Posterior cingulate gyrus (tissue), 11 donors: ENCODE measurements at places on chromosomes 1 and 21.
A peak's percentile ranks its signal among the peaks of the same experiment; 100 is the strongest.

GRCh38 chr1:182684116-182684828, at the start of gene RGS8:
Gene RGS8 (minus strand): TSS chr1:182684587. CDS start chr1:182669649, 14,938 bp downstream.
- DNase-seq: no peak

DNA sequence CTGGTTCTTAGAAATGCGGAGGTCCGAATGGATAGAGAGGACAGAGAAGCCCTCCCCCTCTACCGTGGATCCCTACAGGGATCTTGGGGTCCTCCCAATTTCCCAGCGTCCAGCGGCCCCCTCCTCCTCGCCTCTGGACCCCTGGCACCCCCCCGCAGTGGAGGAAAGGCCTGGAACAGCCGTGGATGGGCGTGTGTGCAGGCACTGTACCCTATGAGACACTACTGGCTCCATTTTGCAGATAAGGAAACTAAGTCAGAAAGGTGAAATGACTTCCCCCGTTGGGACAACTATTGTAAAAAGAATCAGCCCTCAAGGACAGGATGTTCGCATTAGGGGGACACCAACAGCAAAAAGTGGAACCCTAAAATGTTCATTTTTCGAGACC, 931 bp upstream of the CLSTN1 start:
- DNase-seq: no peak

DNA sequence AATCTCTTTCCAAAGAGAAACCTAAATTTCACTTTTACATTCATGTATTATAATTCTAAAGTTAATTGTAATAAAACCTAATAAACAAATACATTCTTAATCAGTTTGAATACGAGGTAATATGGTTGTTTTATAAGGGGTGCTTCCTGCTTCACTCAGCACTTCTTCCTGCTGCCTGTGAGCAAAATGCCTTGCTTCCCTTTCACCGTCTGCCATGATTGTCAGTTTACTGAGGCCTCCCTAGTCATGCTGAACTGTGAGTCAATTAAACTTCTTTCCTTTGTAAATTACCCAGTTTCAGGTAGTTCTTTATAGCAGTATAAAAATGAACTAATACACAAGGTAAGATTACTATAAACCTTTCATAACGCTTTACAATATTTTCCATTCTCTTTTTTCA, 491.1 kb upstream of the LRRC7 start:
- no peak for DNase-seq

- no peak for DNase-seq
Observed at GRCh38 chr1:53945183-53945432, 391 bp downstream of the IFT25 start.

GRCh38 chr1:59141267-59141863, 155.5 kb upstream of the FGGY start:
- DNase-seq: no peak

DNA sequence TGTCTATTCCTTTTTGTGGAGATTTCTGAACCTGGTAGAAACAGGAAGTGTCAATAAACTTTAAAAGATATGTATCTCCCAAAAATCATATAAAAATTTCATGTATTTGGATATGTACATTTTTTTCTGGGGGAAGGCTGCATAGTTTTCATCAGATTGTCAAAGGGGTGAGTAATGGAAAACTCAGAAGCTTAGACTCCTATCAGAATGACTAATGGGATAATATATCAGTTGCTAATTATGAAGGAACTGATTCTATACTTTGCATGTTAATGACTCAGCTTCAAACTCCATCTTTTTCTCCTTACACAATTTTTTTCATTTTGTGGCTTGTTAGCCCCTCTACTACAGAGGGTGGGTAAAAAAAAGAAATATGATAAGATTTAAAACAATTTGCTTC, 55.9 kb downstream of the GON4L start:
- DNase-seq: no peak

DNA sequence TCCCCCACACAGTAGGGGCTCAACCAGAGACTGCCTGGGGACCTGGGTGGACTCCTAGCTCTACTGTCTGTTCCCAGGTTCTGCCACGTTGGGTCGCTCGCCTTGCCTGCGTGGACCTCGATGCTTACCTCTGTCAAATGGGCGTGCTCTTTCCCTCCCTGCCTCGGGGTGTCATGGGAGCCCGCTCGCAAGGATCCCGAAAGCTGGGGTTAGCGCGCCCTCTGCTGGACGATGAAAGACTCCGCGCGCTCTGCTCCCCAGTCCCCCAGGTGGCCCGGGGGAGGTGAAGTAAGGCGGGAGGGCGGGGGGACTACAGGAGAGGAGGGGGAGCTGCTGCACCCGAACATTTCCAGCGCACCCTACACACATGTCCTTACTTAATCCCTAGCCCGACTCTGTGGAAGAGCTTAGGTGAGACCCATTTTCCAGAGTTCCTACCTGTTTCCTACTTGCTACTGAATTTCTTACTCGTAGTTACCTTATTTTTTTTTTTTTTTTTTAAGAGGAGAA, 2.3 kb upstream of the BSND start:
- DNase-seq: peak; percentile 51

GRCh38 chr21:33286600-33287456, 20.7 kb downstream of the IL10RB start:
- no peak for DNase-seq

DNA sequence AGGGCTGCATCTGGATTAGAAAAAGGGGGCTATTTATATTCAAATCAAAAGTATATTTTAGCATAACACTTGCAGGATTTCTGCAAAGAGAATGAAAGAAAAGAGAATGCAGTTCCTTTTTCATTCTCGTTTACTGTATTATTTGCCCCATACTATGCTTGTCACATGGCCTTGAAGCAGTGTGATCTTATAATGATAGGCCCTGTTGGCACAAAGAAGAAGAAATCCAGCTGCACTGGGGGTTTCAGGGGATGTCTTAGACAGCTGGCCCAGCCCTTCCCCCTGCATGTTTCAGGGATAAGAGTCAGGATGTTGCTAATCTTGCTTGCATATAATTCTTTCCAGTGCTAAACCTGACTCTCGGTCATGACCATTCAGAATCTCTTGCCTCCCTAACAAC, 369.5 kb downstream of the SEC16B start:
- DNase-seq: no peak

- no peak for DNase-seq
Observed at GRCh38 chr1:99550198-99550597, 95.7 kb upstream of the PALMD start.

DNA sequence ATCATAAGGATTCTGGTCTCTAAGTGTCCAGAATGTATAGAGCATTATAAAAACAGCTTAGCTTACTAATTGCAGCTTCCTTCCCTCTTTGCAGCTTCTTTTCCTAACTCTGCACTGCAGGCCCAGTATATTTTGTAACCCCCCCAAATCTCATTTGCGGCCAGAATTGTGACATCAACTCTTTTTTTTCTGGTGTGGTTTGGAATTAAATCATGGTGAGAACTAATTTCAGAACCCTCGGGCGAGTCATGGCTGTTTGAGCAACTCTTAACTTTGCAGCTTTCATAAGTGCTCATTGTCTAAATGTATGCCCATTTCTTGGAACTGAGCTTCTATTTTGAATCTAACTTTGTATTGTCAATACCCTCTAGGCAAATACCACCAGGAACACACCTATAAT, 187.4 kb downstream of the CYYR1 start:
- DNase-seq: no peak

DNA sequence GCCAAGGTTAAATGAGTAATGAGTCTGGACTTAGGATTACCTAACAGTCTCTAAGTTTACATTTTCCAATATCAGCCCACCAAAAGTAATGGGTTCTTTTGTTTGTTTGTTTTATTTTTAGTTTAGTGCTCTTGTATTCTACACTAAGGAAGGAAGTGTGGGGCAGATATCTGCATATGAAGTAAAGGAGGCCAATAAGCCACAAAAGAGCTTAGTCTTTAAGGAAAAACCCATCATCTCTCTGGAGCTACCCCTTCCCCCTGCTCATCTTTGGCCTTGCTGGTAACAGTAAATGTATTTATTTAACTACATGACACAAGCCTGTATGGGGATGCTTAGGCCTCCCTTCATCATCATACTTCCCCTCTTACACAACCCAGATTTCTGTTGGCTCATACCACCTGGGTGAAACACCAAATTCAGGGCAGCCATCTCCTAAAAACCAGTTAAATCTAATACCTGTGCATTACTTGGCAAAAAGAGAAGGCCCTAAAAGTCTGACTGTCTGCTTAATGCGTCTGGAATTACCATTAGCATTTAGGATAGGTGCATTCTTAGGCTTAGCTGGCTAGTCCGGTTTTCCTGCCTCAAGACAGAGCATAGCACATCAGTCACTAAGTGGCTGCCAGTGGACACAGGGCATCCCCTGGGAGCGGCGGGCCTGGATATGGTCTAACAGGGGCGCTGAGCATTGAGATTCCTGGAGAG, 96.8 kb upstream of the ADGRL2 start:
- DNase-seq: no peak

- no peak for DNase-seq
Observed at GRCh38 chr1:169859001-169859400, 34.7 kb downstream of the SCYL3 start.

- no peak for DNase-seq
Observed at GRCh38 chr1:2628933-2629626, 3.7 kb downstream of the MMEL1 start.

- DNase-seq: no peak
Observed at GRCh38 chr1:147177611-147178380, 5.5 kb upstream of the PRKAB2 start.

DNA sequence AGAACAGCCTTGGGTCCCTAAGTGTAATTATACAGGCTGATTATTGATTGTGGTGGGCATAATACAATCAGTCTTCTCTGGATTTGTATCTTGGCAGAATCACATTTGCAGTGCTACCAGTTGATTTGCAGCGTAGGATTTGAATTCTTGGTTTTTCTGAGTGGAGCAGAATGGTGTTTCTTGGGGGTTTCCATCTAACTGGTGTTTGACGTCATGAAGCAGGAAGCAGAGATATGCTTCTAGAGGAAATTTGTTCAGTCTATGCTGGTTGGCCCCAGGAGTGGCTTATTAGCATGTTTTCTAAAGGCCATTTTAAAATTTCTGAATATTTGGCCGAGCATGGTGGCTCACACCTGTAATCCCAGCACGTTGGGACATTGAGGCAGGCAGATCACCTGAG, 3.4 kb downstream of the CTTNBP2NL start:
- no peak for DNase-seq

GRCh38 chr1:93969371-93969770, 60.1 kb upstream of the GCLM start:
- DNase-seq: no peak

GRCh38 chr1:203244776-203245175, 15.3 kb upstream of the CHIT1 start:
- no peak for DNase-seq

GRCh38 chr1:223709598-223709997, 2.7 kb upstream of the CAPN2 start:
- no peak for DNase-seq

DNA sequence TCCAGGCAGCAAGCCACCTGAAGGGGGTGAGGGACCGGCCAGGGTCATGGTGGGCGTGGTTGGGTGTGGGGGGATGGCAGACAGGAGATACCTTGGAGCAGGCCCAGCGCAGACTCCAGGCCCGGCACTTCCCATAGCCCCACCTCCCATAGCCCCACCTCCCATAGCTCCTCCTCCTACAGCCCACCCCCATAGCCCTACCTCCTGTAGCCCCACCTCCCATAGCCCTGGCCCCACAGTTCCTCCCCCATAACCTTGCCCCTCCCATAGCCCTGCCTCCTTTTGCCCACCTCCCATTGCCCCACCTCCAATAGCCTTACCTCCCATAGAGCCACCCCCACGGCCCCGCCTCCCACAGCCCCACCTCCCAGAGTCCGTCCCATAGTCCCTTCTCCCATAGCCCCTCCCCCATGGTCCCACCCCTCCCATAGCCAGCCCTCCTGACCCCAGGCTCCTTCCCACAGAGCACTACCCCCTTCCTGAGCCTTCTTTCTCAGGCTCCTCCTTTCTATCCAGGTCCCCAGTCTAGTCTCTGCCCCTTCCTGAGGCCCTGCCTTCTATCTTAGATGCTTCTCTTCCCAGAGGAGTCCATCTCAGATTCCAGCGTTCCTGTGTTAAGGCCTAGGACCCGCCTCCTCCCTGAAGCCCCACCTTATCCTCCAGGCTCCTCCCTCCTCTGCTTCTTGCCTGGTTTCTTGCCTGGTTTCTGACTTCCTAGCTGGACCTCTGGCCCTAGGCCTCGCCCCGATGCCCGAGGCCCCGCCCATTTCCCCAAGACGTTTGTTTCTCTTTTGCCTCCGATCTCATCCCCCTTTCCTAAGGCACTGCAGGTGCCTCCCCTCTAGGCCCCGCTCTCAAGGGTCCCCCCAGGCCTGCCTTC, 46.8 kb downstream of the PTPRU start:
- DNase-seq: no peak

DNA sequence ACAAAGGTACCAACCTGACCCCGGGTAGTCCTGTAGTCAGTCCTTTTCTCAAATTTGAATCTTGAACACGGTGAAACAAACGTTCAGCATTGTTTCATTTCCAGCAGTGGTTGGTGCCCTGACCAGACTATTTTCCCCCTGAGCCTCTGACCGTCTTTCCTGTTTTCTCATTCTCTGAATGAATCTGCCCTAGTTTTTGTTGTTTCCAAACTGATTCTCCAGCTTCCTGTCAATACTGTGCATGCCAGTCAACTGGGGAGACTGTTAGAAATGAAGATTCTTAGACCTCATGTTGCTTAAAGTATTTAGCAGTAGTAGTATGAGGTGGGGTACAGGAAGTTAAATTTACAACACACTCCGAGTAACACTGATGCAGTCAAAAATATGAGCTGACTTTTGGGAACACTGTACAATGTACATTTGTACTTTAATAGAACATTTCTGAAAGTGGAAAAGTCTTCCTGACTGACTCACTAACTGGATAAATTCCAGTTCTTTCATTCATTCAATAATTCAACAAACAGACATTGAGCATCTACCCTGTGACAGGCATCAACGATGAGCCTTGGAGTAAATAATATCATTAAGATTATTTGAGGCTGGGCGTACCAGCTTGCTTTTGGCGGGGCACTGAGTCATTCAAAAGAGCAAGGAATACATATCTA, 26.0 kb upstream of the ZRANB2 start:
- no peak for DNase-seq

DNA sequence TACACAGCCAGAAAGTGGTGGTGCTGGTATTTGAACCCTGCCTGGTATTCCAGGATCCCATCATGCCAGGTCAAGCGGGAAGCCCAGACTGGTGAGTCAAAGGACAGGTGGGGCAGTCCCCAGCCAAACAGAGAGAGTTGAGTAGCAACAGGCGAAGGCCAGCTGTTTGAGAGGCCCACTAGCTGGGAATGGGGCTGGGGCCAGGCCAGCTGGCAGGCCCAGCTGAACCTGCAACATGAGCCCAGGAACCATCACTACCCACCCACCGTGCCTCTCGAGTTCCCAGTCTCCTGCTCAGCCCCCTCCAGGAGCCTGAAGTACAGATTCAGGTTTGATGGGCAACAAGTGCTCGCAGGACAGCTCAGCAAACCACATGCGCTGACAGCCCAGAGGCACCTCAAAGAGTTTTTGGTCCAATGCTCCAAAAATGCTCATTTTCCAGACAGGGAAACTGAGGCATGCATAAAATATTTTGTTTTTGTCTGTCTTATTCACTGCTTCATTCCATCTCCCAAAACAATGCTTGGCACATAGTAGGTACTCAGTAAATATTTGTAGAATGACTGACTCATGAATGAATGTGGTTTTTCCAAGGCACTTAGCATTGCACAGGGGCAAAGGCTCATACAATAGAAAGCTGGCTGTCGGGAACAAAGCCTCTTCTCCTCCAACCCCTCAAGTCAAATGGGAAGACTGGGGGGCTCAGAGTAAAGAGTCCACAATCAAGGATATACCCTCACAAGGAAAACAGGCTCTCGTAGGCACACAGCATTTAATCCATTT, 42.5 kb upstream of the CLIC4 start:
- no peak for DNase-seq

GRCh38 chr1:101440485-101440884, 203.7 kb downstream of the S1PR1 start:
- peak; percentile 72 for DNase-seq
